Stimulated activated CD8-positive, alpha-beta memory T cell treated with anti-CD3 and anti-CD28 coated beads, Interleukin-4, amount 100 ng/mL, for 4 hours (primary cell): ENCODE measurements at places on chromosomes 5 and 9.

GRCh38 chr5:168217497-168217896, 73.9 kb upstream of the WWC1 start:
- no peak for DNase-seq

- no peak for DNase-seq
Observed at GRCh38 chr5:166342402-166342801, 1949.0 kb upstream of the WWC1 start.

DNA sequence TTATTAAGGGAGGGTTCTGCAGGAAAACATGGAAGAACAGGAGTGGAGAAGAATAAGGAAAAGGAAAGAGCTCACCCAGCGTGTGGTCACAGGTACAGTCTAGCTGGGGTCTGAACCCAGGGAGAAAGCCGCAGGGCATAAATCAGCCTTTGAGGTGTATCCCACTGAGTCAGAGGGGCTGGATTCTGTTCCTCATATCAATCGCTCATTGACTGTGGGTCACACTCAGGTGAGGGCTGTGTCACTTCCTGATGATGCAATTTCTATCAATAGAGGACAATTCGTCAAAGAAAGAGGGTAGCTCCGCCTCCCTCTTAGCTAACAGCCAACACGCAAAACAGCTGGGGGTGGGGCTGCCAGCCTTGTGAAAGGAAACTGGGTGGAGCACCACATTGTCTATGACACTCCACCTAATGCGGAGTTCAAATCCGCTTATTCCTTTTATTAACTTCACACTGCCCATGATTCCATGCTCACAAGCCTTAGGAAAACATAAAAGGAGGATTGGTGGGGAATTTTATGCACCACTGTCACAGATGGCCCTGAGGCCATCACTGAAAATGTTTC, 176.2 kb downstream of the ICE1 start:
- no peak for DNase-seq

- no peak for DNase-seq
Observed at GRCh38 chr5:89309268-89309667, 426.3 kb upstream of the MEF2C start.

GRCh38 chr5:71778678-71779276, 59.7 kb downstream of the CARTPT start:
- no peak for DNase-seq

DNA sequence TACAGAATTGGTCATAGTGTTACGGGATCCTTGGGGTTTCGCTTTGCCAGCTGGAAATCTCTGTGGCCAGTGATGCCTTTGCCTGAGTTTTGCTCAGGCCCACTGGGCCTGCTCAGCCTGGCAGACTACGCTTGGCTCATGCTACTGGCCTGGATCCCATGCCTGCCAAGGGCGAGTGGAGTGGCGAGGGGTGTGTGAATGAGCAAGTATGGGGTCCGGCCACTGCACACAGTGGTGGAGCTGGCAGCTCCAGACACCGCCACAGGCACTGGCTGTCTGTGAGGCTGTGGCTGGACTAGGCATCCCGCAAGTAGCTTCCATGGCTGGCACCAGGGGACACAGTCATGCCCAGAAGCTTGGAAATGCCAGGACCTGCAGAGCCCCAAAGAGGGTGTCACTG, 240.3 kb downstream of the ARRDC3 start:
- no peak for DNase-seq
